Pulmonary artery endothelial cell (primary cell): ENCODE measurements at places on chromosomes 12 and 14. TPM values are rescaled to one million over a fixed set of nuclear protein-coding genes. Genes with fewer than 3 reads are reported as not detected.

ATL1 gene
- 1.1 and 5.5 TPM in 2 replicates for total RNA-seq

RPS6KA5 gene
- 3.9 and 5.3 TPM in 2 replicates for total RNA-seq

TAS2R50 gene
- 1.1 and 1.6 TPM in 2 replicates for total RNA-seq

RHOJ gene
- total RNA-seq, result 65.8 and 126 TPM in 2 replicates

SIX6 gene
- total RNA-seq, result not detected in 2 replicates

PPP2R5E gene
- total RNA-seq, result 13.4 and 18.3 TPM in 2 replicates

SPIC gene
- not detected in 2 replicates for total RNA-seq

NRIP2 gene
- not detected in 2 replicates for total RNA-seq

RAP1B gene
- 222 and 259 TPM in 2 replicates for total RNA-seq

TAS2R43 gene
- 0.40 and 1.3 TPM in 2 replicates for total RNA-seq

BCL2L14 gene
- not detected in 2 replicates for total RNA-seq

RD3L gene
- not detected in 2 replicates for total RNA-seq

LUM gene
- total RNA-seq, result 0.07 and 0.46 TPM in 2 replicates

RNASE13 gene
- not detected in 2 replicates for total RNA-seq

IAPP gene
- total RNA-seq, result not detected in 2 replicates

CIPC gene
- total RNA-seq, result 15.0 and 15.9 TPM in 2 replicates

SLC17A8 gene
- not detected in 2 replicates for total RNA-seq

METTL3 gene
- total RNA-seq, result 56.0 and 87.3 TPM in 2 replicates

PTPRO gene
- not detected in 2 replicates for total RNA-seq

AVPR1A gene
- total RNA-seq, result not detected in 2 replicates
